CD4-positive, alpha-beta T cell (primary cell): ENCODE measurements at places on chromosomes 13 and 19. TPM values are rescaled to one million over a fixed set of nuclear protein-coding genes. Genes with fewer than 3 reads are reported as not detected.

The SHISA2 gene
- 0.92 TPM for total RNA-seq

The HCST gene
- 72.4 TPM for total RNA-seq

The BLVRB gene
- 5.2 TPM for total RNA-seq

- peaks cover 22% of the 10 kb centered on the region for H3K4me1 ChIP-seq
- DNase-seq, result no peak
- no peak overlapping the region for H3K4me3 ChIP-seq
- no peak overlapping the region for H3K27ac ChIP-seq
- H3K36me3 ChIP-seq, result peaks cover 2% of the 10 kb centered on the region
- H3K27me3 ChIP-seq, result no peaks in the 10 kb centered on the region
Observed at GRCh38 chr19:33432446-33433170, 59.1 kb downstream of the CEBPG start.

GRCh38 chr13:72599178-72599743 is 128.2 kb downstream of the MZT1 start:
- no peak for DNase-seq
- H3K27ac ChIP-seq, result no peak overlapping the region
- H3K4me3 ChIP-seq, result no peak overlapping the region
- no peaks in the 10 kb centered on the region for H3K36me3 ChIP-seq
- no peaks in the 10 kb centered on the region for H3K27me3 ChIP-seq

GRCh38 chr19:15038294-15038693 is 11.0 kb upstream of the CASP14 start:
- no peak overlapping the region for H3K4me3 ChIP-seq
- peaks cover 22% of the 10 kb centered on the region for H3K27me3 ChIP-seq
- no peak overlapping the region for H3K27ac ChIP-seq
- no peaks in the 10 kb centered on the region for H3K36me3 ChIP-seq

DNA sequence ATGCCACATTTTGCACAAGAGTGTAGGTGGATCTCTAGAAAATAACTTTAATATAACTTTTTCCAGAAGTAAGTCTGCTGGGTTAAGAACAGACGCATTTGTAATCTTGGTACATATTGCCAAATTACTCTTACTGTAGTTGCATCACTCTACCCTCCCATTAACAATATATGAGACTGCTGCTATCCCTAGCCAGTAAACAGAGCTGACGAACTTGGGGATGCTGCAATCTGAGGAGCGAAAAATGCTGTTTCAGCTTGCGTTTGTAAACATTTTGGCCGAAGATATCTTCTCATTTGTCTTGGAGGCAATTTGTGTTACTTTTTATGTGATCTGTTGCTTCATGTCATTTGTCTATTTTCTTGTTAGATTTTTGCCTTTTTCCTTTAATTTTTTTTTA is 1482.8 kb downstream of the OLFM4 start:
- H3K4me1 ChIP-seq, result no peaks in the 10 kb centered on the region
- H3K36me3 ChIP-seq, result no peaks in the 10 kb centered on the region
- no peak overlapping the region for H3K27ac ChIP-seq
- no peaks in the 10 kb centered on the region for H3K27me3 ChIP-seq

- no peaks in the 10 kb centered on the region for H3K36me3 ChIP-seq
- H3K4me1 ChIP-seq, result no peaks in the 10 kb centered on the region
- DNase-seq, result no peak
Observed at GRCh38 chr13:56424246-56424645, 716.5 kb upstream of the PRR20A start.

GRCh38 chr19:5588441-5588840 is 20.7 kb upstream of the TINCR start:
- no peak for DNase-seq
- peaks cover 18% of the 10 kb centered on the region for H3K4me1 ChIP-seq
- peaks cover 76% of the 10 kb centered on the region for H3K36me3 ChIP-seq
- no peak overlapping the region for H3K27ac ChIP-seq
- H3K27me3 ChIP-seq, result no peaks in the 10 kb centered on the region
- no peak overlapping the region for H3K4me3 ChIP-seq

DNA sequence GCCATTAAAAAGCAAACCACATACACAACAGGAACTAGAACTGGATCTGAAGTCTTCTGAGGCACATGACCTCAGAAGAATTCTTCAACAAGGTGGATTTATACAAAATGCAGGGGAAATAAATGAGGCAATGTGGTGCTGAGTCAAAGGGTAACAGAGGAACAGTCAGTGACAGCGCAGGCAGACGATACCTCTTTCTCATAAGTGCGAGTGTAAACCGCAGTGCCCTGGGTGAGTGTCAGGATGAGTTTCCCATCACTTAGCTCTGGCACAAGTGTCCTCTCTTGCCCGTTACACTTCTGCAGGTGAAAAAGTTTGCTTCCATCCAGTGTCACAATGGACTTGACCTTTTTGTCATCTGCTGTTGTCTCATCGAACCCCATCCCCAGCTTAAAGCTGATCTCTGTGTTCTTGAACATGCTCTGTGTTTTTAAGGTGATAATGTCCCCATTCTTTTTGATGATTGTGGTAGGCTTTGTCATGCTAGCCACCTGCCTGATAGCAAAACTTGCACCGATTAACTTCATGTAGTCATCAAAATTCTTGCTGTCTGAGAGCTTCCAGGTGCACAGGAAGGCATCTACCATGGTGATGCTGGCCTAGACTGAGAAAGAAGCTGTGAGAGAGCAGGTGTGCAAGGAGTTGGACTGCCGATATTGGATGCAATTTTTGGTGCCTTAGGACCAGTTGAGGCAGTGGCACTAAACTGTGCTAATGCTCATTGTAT is 97.3 kb downstream of the AKAP11 start:
- peaks cover 6% of the 10 kb centered on the region for H3K4me1 ChIP-seq
- DNase-seq, result no peak
- no peaks in the 10 kb centered on the region for H3K27me3 ChIP-seq
- no peak overlapping the region for H3K4me3 ChIP-seq
- H3K36me3 ChIP-seq, result no peaks in the 10 kb centered on the region
- H3K27ac ChIP-seq, result no peak overlapping the region

DNA sequence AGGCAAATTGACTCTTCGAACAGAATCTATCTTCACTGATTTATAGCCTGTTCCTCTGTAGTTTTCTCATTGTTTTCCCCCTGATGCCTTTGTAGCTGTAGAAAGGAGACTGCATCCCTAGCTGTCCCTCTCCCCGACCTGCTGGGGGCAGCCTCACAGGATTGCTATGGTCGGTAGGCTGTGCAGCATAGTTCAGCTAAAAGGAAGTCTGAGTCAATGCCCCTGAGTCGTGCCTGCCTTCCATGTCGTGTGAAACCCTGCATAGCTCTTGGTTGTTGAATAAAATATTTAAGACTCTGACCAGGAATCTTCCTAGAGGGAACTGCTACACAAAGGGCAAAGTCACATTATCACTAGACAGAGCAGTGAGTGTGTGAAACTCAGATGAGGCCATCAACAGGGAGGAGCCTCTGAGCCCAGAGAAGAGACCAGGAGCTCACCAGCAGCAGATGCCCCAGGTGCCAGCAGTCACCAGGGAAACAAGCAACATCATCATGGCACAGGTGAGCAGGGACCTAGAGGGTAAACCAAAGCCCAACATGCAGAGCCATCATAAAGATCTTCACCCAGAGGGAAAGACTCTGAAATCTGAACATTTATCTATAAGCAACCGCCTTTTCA is 108.4 kb upstream of the NBEA start:
- H3K27me3 ChIP-seq, result no peaks in the 10 kb centered on the region
- H3K36me3 ChIP-seq, result no peaks in the 10 kb centered on the region
- DNase-seq, result no peak
- H3K4me3 ChIP-seq, result no peak overlapping the region

- H3K4me3 ChIP-seq, result no peak overlapping the region
- no peak overlapping the region for H3K27ac ChIP-seq
- no peaks in the 10 kb centered on the region for H3K36me3 ChIP-seq
- H3K4me1 ChIP-seq, result no peaks in the 10 kb centered on the region
- no peak for DNase-seq
- no peaks in the 10 kb centered on the region for H3K27me3 ChIP-seq
Observed at GRCh38 chr13:46229251-46229650, 17.5 kb downstream of the LRRC63 start.

DNA sequence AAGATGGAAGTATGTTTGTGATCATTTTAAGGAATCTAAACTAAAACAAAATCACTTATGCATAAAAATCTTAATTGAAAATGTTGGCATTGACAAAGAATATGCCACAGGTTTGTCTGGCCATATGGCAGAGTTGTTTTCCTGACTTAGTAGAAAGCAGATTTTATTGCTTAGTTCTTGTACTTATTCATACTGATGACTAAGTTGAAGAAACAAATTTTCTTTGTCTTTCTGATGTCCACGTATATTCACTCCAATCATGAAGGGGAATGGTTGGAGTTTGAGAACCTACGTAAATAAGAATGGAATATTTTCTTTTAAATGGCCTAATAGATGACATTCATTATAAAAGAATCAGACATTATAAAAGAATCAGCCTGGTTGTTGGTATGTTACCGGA is 8.0 kb upstream of the GPC6 start:
- H3K36me3 ChIP-seq, result no peaks in the 10 kb centered on the region
- no peaks in the 10 kb centered on the region for H3K4me1 ChIP-seq
- DNase-seq, result no peak
- H3K27me3 ChIP-seq, result no peaks in the 10 kb centered on the region
- no peak overlapping the region for H3K4me3 ChIP-seq

DNA sequence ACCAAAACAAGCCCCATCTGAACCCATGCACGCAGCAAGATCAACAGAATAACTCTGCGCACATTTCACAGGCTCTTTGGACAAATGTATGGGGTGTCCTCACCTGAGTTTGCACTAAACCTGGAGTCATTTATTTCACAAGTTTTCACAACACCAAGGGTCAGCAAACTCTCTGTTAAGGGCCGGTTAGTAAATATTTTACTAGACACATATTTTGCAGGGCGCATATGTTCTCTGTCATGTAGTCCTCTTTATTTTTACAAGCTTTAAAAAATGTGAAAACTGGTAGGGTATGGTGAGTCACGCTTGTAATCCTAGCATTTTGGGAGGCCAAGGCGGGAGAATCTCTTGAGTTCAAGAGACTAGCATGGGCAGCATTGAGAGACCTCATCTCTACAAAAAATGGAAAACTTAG is 45.5 kb upstream of the DPRX start:
- H3K4me3 ChIP-seq, result no peak overlapping the region
- no peaks in the 10 kb centered on the region for H3K27me3 ChIP-seq
- no peak overlapping the region for H3K27ac ChIP-seq
- no peaks in the 10 kb centered on the region for H3K4me1 ChIP-seq
- DNase-seq, result no peak
- no peaks in the 10 kb centered on the region for H3K36me3 ChIP-seq

- H3K4me1 ChIP-seq, result no peaks in the 10 kb centered on the region
- H3K4me3 ChIP-seq, result no peak overlapping the region
- no peak overlapping the region for H3K27ac ChIP-seq
- H3K36me3 ChIP-seq, result no peaks in the 10 kb centered on the region
Observed at GRCh38 chr13:48849515-48849914, 126.2 kb upstream of the FNDC3A start.

DNA sequence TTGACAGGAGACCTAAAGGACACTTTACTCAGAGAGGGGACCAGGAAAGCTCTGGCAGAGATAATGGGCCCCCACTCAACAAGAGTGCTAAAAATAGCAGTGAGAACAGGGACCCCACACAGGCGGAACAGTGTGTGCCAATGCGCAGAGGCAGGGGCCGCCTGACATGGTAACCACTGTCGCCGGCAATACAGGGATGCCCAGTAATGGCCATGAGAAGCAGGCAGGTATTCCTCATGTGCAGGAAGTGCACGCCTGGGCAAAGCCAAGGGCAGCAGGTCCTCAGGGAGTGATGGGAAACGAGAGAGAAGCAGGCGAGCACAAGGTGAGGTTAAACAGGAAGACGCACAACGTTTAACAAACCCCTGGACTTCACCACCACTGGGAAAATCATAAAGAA is 757.1 kb downstream of the LIG4 start:
- no peak for DNase-seq
- no peak overlapping the region for H3K27ac ChIP-seq
- H3K4me3 ChIP-seq, result no peak overlapping the region
- no peaks in the 10 kb centered on the region for H3K4me1 ChIP-seq
- H3K36me3 ChIP-seq, result no peaks in the 10 kb centered on the region
- H3K27me3 ChIP-seq, result no peaks in the 10 kb centered on the region

DNA sequence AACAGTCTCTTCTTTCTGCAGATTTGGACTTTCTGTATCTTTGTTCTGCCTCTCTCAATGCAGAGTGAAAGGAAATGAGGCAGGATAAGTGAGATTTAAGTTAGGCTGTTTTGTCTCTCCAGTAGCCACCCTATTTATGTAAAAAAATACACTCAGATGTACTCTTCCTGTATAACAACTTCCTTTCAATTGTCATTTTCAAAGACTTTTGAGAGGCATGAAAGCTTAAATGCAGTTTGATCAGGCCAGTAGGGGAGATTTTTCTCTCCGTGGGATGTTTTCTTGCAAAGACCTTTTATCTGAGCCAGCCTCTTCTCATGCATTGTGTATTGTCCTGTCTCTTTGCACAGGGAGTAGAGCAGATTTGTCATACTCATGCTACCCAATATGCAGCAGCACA is 166.8 kb downstream of the SLITRK5 start:
- no peaks in the 10 kb centered on the region for H3K27me3 ChIP-seq
- H3K4me1 ChIP-seq, result no peaks in the 10 kb centered on the region
- H3K36me3 ChIP-seq, result no peaks in the 10 kb centered on the region
- DNase-seq, result no peak

GRCh38 chr19:18736415-18737336 is 53.2 kb downstream of the CRTC1 start:
- no peak overlapping the region for H3K4me3 ChIP-seq
- no peaks in the 10 kb centered on the region for H3K27me3 ChIP-seq
- H3K4me1 ChIP-seq, result no peaks in the 10 kb centered on the region

DNA sequence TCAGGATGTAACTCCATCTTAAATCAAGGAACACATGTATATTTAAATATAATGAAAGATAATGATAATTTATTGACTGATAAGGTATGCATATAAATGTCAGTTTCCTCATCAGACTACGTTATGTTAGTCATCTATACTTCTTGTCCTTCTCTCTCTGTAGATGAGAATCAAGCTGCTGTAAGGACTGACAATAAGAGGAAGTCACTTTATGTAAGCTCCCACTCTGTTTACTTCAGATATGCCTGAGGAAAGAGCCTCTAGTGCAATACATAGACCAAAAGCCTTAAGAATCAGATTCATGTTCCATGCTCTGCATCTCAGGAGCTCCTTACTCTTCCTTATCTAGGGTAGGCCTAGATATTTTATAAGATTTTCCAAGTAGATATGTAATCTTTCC is 9.6 kb upstream of the SLITRK6 start:
- no peaks in the 10 kb centered on the region for H3K4me1 ChIP-seq
- DNase-seq, result no peak
- H3K4me3 ChIP-seq, result no peak overlapping the region
- H3K27ac ChIP-seq, result no peak overlapping the region

GRCh38 chr13:109979228-109979627 is 192.8 kb upstream of the IRS2 start:
- H3K4me1 ChIP-seq, result no peaks in the 10 kb centered on the region
- no peak overlapping the region for H3K4me3 ChIP-seq
- H3K27me3 ChIP-seq, result no peaks in the 10 kb centered on the region
- DNase-seq, result no peak
- H3K36me3 ChIP-seq, result no peaks in the 10 kb centered on the region
- no peak overlapping the region for H3K27ac ChIP-seq
